Hepatocyte (in vitro differentiated cells): ENCODE measurements at places on chromosomes 13 and 19. TPM values are rescaled to one million over a fixed set of nuclear protein-coding genes. Genes with fewer than 3 reads are reported as not detected.
A peak's percentile ranks its signal among the peaks of the same experiment; 100 is the strongest.

Gene KISS1R
- total RNA-seq = 1.3 and 1.4 TPM in 2 replicates

Gene HMG20B
- total RNA-seq = 61.4 and 62.6 TPM in 2 replicates

Gene ATP7B
- 51.2 and 70.0 TPM in 2 replicates for total RNA-seq

Gene GNG8
- total RNA-seq = not detected in 2 replicates

Gene FLT3LG
- total RNA-seq = 0.24 and 1.3 TPM in 2 replicates

Gene GRIN3B
- 0.30 and 0.64 TPM in 2 replicates for total RNA-seq

Gene TEX29
- 0.83 TPM in 1 of 2 replicates, not detected in the other for total RNA-seq

GRCh38 chr19:41795031-41795461 is 1.3 kb upstream of the CEACAM3 start:
- peaks cover 5% of the 10 kb centered on the region for H3K27me3 ChIP-seq
- peak; percentile 65 for DNase-seq
- no peaks in the 10 kb centered on the region for H3K36me3 ChIP-seq
- no peak overlapping the region for H3K27ac ChIP-seq

- H3K4me3 ChIP-seq = no peak overlapping the region
- H3K4me1 ChIP-seq = no peaks in the 10 kb centered on the region
- H3K27ac ChIP-seq = no peak overlapping the region
- H3K36me3 ChIP-seq = no peaks in the 10 kb centered on the region
- H3K27me3 ChIP-seq = no peaks in the 10 kb centered on the region
Measured at GRCh38 chr19:4352701-4353121, 9.3 kb downstream of the MPND start.

DNA sequence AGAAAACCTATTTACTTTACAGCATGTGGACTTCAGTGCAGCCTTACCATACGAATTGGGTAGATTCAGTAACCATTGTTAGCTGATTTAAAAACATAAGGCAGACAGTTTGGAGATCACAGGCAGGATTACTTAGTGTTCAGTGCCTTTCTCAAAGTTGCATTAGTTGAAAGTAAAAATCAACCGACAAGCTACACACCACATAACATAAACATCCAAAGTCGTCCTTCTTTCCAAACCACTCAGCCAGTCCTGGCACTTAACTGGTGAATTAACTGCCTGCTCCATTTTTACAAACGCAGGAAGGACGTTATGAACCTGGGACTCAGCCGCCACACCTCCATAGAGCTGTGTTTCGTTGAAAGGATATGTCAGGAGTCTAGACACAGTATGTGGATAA is 91.4 kb downstream of the COL4A1 start:
- no peaks in the 10 kb centered on the region for H3K27me3 ChIP-seq
- peaks cover 7% of the 10 kb centered on the region for H3K4me1 ChIP-seq
- H3K36me3 ChIP-seq = no peaks in the 10 kb centered on the region
- peak overlapping the region; percentile 73 for H3K27ac ChIP-seq
- H3K4me3 ChIP-seq = no peak overlapping the region

GRCh38 chr19:21463449-21464105 is 41.8 kb upstream of the ZNF429 start:
- H3K36me3 ChIP-seq = no peaks in the 10 kb centered on the region
- DNase-seq = peak; percentile 89
- peak overlapping the region; percentile 77 for H3K27ac ChIP-seq
- peak overlapping the region; percentile 88 for H3K4me3 ChIP-seq
- H3K4me1 ChIP-seq = no peaks in the 10 kb centered on the region

GRCh38 chr13:101572456-101572855 is 120.0 kb downstream of the ITGBL1 start:
- no peaks in the 10 kb centered on the region for H3K4me1 ChIP-seq
- H3K36me3 ChIP-seq = no peaks in the 10 kb centered on the region
- DNase-seq = no peak
- no peaks in the 10 kb centered on the region for H3K27me3 ChIP-seq
- no peak overlapping the region for H3K4me3 ChIP-seq

DNA sequence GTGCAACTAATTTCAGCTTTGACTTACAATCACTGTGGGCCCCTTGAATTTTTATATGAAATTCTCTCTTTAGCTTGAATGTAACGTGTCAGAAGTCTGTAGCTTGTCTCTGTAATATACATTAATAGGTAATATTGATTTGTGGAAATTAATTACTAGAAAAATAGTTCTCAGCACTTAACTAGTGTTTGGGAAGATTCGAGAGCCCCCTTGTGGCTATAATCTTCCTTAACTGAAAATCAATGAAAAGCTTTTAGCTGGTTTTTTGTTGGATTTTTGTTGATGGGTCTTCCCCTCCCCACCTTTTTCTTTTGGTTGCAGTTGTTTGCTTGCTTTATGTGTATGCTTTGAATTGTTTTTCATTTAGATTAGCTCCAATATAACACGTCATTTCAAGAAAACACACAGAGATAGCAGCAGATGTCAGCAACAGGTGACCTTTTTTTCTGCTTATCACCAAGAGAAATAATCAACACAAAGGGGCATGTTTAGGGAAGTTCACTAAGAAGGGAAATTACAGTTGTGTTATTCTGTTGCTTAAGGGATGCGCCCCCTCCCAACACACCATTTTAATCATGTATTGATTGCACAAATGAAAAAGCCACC is 176.8 kb downstream of the OXGR1 start:
- peak; percentile 30 for DNase-seq
- no peak overlapping the region for H3K27ac ChIP-seq
- H3K4me1 ChIP-seq = peaks cover 3% of the 10 kb centered on the region
- no peak overlapping the region for H3K4me3 ChIP-seq
- H3K36me3 ChIP-seq = no peaks in the 10 kb centered on the region

DNA sequence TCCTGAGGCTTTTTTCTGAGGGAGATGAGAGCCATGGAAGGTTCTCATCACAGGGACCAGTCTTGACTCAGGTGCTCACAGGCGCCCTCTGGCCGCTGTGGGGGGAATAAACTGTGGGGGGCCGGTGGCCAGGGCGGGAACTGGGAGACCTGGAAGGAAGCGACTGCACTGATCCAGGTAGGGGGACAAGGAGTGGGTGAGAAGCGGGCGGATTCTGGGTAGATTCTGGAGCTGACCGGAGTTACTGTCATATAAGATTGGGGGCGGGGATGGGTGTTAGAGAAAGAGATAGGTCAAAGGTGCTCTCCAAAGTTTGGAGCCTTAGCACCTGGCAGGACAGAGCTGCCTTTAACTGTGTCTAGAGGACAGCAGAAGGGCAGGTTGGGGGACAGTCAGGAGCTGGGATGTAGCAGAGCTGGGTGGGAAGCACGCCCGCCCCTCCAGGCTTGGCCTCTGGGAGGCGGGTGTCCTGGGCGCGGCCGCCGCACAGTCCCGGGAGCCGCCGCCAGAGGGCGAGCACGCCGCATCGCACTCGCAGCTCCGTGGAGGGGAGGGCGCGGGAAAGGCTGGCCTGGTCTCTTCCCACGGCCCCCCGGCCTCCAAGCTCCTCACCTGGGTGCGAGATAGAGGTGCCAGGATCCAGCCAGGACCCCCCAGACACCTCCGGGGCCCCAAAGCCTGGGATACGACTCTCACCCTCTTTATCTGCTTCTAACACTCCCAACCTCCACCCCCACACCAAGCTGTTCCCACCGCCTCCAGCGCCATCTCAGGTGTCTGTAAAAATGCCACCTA is 4.2 kb upstream of the DAND5 start:
- H3K27ac ChIP-seq = no peak overlapping the region
- H3K4me1 ChIP-seq = no peaks in the 10 kb centered on the region
- H3K27me3 ChIP-seq = no peaks in the 10 kb centered on the region

GRCh38 chr19:16577531-16577985 is 5.3 kb upstream of the SLC35E1 start:
- no peaks in the 10 kb centered on the region for H3K27me3 ChIP-seq
- H3K4me3 ChIP-seq = no peak overlapping the region
- H3K27ac ChIP-seq = no peak overlapping the region
- no peaks in the 10 kb centered on the region for H3K36me3 ChIP-seq

DNA sequence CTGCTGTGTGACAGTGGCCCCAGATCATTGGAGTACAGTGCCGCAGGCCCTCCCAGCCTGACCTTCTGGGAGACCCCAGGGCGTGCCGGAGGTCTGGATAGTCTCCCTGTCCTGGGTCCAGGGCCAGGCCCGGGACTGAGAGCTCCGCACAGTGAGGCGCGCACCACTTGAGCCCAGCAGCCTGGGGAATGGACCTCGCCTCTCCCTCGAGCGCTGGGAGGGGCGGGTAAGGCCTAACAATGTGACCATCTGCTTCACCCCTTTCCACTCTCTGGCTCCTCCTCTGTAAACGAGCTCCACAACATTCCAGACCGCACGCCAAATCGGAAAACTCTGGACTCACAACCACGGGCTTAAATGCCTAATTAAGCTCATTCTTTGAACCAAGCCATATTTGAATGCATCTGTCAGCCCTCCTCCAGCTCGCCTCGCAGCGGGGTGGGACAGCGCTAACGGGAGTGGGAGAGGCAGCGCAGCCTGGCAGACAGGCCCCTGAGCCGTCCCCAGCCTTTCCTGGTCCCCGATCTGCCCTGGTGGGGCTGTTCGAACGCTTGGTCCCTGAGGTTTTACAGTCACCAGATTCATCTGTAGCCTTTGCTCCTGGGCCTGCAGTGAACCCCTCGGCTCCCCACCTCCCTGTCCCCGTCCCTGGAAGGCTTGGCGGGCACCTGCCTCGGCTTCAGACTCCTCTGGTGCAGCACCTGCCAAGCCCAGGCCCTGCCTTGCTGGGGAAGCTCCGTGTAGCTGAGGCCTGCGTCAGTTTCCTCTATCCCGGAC is 120.7 kb upstream of the VSTM2B start:
- no peaks in the 10 kb centered on the region for H3K27me3 ChIP-seq
- H3K4me3 ChIP-seq = no peak overlapping the region
- no peaks in the 10 kb centered on the region for H3K36me3 ChIP-seq
- peaks cover 3% of the 10 kb centered on the region for H3K4me1 ChIP-seq
- peak; percentile 45 for DNase-seq

- H3K27me3 ChIP-seq = no peaks in the 10 kb centered on the region
- DNase-seq = no peak
- H3K27ac ChIP-seq = no peak overlapping the region
- no peaks in the 10 kb centered on the region for H3K36me3 ChIP-seq
Measured at GRCh38 chr13:35839806-35840205, 291.4 kb downstream of the DCLK1 start.
